ENCODE measurements at places on chromosomes 13 and 19. TPM values are rescaled to one million over a fixed set of nuclear protein-coding genes. Genes with fewer than 3 reads are reported as not detected.
A peak's percentile ranks its signal among the peaks of the same experiment; 100 is the strongest.

- DNase-seq = no peak
- H3K27me3 ChIP-seq = no peaks in the 10 kb centered on the region
- H3K27ac ChIP-seq = no peak overlapping the region
These were observed 836.1 kb upstream of the PCDH20 start for GRCh38 chr13:62251734-62252133.

TRPC4 gene
- 4.0 TPM for total RNA-seq

- peak overlapping the region; percentile 72 for H3K4me3 ChIP-seq
- no peaks in the 10 kb centered on the region for H3K4me1 ChIP-seq
- peak overlapping the region; percentile 13 for H3K27ac ChIP-seq
- H3K36me3 ChIP-seq = no peaks in the 10 kb centered on the region
- no peak for DNase-seq
These were observed 1.4 kb downstream of the PARP4 start for GRCh38 chr13:24511019-24511815.

DNA sequence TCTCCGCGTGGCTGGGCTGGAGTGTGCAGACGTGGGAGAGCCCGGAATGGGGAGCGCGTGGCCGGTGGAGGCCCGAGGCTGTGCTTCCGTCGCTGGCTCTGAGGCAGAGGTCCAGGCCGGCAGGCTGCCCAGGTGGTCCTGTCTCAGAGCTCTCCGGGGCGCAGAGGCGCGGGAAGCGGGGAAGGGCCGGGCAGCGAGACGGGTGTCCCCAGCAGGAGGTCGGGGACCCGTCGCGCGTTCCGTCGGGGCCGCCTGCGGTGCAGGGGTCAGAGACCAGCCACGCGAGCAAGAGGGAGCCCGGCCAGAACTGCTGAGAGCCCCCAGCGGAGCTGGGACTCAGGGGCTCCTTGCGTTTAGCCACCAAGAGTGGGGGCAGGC lies 1.3 kb upstream of the C1QTNF9 start:
- H3K27me3 ChIP-seq = no peaks in the 10 kb centered on the region
- no peaks in the 10 kb centered on the region for H3K4me1 ChIP-seq

GRCh38 chr19:2294687-2295335 lies 12.8 kb upstream of the PEAK3 start:
- peaks cover 13% of the 10 kb centered on the region for H3K27me3 ChIP-seq
- H3K36me3 ChIP-seq = no peaks in the 10 kb centered on the region
- DNase-seq = no peak
- H3K4me3 ChIP-seq = no peak overlapping the region
- H3K4me1 ChIP-seq = peaks cover 17% of the 10 kb centered on the region
- no peak overlapping the region for H3K27ac ChIP-seq

DNA sequence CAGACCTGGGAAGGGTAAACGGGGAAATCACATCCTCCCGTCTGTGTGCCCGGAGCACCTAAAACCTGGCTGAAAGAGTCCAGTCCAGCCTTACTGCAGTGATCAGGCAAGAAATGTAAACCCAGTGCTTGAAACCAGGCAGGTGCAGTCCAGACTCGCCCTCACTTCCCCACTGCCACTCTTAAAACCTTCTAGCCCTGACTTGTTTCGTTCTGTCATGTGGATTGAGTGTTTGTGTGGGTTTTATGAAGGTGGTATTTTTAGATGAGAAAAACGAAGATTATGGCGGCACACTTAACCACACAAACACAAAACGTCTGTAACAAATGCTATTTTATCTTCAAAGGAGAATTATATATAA lies 839 bp upstream of the CKAP2 start:
- H3K27ac ChIP-seq = peak overlapping the region; percentile 74
- H3K27me3 ChIP-seq = no peaks in the 10 kb centered on the region
- DNase-seq = peak; percentile 73
- H3K4me1 ChIP-seq = peaks cover 2% of the 10 kb centered on the region
- H3K36me3 ChIP-seq = no peaks in the 10 kb centered on the region
- H3K4me3 ChIP-seq = peak overlapping the region; percentile 74

CYP2F1 gene
- not detected for total RNA-seq

- H3K27ac ChIP-seq = no peak overlapping the region
- H3K4me1 ChIP-seq = no peaks in the 10 kb centered on the region
- peaks cover 3% of the 10 kb centered on the region for H3K27me3 ChIP-seq
- DNase-seq = no peak
- no peaks in the 10 kb centered on the region for H3K36me3 ChIP-seq
These were observed 111.5 kb upstream of the ZNF507 start for GRCh38 chr19:32233885-32234284.

APC2 gene
- 2.2 TPM for total RNA-seq
